ENCODE measurements at places on chromosomes 12 and 14. TPM values are rescaled to one million over a fixed set of nuclear protein-coding genes. Genes with fewer than 3 reads are reported as not detected.

The SIX6 gene
- not detected for total RNA-seq

The RAB5B gene
- 83.8 TPM for total RNA-seq

The OR5AU1 gene
- not detected for total RNA-seq

The VIPAS39 gene
- 15.1 TPM for total RNA-seq

The IGF1 gene
- 0.27 TPM for total RNA-seq

The RNASE7 gene
- not detected for total RNA-seq

The NELL2 gene
- 0.10 TPM for total RNA-seq

The CMA1 gene
- total RNA-seq = not detected

The NOVA1 gene
- not detected for total RNA-seq

The ZC2HC1C gene
- total RNA-seq = not detected
